ENCODE measurements at places on chromosomes 4 and X.

DNA sequence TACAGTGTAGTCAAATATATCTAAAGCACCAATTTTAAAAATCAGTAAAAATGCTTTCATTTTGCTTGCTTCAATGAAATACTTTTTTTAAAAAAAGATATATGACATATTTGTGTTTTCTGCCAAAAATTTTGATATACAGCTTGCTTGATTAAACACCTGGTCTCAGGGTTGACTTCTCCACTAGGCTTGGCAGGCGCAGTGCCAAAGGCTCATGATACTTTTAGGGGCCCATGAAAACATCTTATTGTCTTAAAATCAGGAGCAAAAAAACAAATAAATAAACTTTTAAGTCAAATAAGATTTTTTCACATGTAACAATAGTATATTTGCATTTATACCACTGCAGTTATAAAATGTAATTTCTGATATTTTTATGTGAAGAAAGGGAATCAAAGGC, 95.6 kb downstream of the ADGRA3 start:
- DNase-seq, result no peak

- no peak for DNase-seq
Measured at GRCh38 chr4:86482306-86483172, 111.6 kb upstream of the PTPN13 start.

DNA sequence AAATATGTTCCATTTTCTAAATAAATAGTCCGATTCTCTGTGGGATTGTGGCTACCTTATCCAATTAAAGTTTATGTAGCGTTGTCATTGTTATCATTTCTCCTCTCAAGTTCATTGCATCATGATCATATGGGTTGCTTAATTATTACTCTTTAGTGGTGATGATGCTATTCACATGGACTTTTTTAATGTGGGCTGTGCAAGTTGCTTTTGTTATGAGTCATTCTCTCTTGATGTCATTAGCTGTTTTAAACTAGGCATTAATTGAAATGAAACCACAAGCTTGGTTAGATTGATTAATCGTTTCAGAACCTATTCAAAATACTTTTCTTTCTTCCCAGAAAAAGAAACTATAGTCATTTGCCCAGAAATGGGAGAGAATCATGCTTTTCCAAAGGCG, 38.2 kb downstream of the NHS start:
- no peak for DNase-seq

DNA sequence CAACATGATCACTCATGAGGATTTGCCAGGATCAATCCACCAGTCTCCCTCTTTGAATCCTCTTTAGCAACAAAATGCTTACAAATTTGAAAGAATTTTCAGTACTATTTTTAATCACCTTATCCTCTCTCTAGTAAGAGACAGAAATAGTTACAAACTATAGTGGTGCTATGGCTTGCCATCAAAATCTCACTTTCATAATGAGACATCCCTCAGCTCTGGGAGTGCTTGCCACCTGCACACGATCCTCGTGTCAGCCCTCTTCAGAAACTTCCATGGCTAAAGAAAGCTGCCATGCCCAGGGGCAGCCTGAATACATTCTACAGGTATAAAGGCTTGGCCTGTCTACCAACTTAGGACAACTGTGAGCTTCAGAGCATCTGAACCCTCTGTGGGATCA, 5.1 kb upstream of the DHX15 start:
- DNase-seq, result no peak

GRCh38 chrX:153772316-153773217, 8.3 kb upstream of the SRPK3 start:
- DNase-seq, result no peak

DNA sequence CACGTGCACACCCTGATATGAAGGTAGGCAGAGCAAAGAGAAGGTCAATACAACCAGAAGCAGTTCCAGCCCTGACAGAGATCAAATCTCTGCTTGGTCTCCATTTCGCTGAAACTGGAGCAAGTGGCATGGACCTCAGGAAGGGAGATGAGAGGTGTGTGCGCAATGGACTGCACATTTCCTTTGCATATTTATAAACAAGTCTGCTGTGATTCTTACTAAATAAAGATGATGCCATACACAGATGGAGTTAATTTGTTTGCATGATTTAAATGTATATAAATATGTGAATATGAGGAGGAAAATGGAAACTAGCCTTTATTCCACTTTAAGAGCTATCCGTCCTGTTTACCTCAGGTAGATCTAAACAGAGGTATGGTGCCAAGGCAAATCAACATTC, 2.1 kb upstream of the SCRG1 start:
- no peak for DNase-seq

DNA sequence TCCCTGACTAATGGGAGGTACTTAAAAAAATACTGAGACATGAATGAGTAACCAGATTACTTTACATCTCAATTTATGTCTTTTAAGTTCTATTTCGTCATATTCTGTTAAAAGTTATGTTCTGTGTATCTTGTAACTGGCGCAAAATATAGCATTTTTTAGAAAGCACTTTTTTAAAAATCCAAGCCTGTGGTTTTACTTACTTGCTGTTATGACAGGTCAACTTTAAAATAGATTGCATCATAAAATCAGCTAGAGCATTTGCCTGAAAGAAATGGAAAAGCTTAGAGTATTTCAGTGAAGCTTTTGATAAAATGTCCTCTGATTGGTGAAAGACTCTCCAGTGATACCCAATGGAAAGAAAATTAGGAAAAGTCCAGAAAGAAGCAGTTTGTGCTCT, 1892.3 kb upstream of the TENM3 start:
- DNase-seq, result no peak

DNA sequence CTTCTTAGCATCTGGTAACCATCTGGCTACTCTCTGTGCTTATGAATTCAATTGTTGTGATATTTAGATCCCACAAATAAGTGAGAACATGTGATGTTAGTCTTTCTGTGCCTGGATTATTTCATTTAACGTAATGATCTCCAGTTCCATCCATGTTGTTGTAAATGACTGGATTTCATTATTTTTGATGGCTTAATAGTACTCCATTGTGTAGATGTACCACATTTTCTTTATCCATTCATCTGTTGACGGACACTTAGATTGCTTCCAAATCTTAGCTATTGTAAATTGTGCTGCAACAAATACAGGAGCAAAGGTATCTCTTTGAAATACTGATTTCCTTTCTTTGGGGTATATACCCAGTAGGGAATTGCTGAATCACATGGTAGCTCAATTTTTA, 30.0 kb upstream of the TMEM47 start:
- DNase-seq, result no peak

GRCh38 chr4:81698538-81699296, 227.0 kb upstream of the RASGEF1B start:
- no peak for DNase-seq

GRCh38 chr4:34485252-34485651, 1759.1 kb downstream of the ARAP2 start:
- no peak for DNase-seq

DNA sequence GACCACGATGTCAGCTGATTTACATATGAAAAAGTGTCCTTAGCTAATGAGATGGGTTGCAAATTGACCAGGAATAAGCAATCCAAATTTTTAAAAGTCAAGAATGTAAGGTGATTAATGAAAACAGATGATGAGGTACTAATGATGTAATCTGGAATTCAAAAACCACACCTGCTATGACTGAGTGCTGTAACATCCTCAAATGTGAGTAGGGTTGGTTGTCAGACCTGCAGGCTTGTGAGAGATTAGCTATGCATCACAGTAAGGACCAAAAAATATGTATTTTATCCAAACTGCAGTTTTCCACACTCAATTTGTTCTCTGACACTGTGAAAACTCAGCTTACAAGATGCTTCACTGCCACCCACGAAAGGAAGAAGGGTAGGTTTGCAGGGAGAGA, 242.5 kb downstream of the OPHN1 start:
- DNase-seq, result no peak

- DNase-seq, result no peak
Measured at GRCh38 chrX:67922966-67923365, 379.1 kb downstream of the AR start.

- DNase-seq, result no peak
Measured at GRCh38 chr4:6023731-6024130, 5.5 kb upstream of the C4orf50 start.

DNA sequence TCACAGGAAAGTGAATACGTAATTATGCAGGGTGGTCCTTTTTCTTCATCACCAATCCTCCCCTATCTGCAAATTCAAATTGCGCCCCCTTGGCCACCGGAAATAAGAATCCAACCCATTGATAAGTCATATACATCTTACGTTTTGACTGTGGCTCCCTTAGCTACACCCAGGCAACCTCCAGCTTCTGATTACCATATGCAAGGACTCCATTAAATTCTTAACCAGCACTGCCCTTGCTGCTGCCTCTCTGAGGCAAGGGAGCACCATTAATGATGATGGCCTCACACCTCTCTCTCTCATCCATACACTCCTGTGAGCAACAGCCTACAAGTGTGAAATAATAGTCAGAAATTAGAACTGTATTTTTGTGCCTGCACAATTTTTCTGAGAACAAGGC, 106.0 kb upstream of the NOCT start:
- DNase-seq, result no peak

DNA sequence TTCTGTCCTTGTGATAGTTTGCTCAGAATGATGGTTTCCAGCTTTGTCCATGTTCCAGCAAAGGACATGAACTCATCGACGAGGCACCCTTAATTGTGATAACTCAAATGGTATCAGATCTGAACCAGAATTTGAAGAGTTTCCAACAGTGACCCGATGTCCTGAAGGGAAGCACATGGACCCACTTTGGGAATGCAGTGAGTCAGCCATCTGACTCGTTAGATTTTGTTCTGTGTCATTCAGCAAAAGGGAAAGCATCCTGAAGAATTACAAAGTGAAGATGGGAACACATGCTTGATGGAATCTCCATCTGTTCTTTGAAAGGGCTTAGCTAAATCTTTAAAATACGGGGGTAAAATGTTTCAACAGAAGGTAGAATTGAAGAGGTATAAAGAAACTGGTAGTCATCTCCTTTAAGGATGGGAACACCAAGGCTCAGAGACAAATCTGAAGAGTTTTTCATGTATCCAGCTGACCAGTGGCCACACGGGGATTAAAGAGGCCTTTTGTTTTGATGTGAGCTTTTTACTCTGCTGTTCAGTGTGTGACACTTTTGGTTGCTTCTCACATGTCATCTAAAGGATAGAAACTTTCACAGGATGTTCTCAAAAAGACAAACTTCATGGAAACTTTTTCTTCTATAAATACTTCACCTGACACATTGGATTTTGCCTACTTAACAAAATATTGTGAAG, 393.8 kb downstream of the INPP4B start:
- DNase-seq, result no peak

DNA sequence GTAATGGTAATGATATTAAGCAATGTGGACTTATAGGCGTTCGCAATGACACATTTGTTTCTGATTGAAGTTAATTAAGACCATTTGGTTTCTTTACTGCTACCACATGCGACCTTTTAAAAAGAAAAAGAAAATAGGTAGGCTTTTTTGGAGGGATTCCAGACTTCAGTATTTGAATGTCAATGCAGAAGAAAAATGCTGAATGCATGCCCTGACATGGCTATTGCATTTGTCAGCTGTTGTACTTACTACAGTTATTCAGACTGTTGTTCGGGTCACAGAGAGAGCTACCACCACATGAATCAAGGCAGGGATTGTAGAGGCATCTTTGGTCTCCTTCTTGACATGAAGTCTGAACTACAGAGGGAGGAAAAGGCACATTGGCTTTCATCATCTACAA, 163.7 kb downstream of the CORIN start:
- DNase-seq, result no peak

- no peak for DNase-seq
Measured at GRCh38 chrX:101482296-101482695, 3.0 kb upstream of the ARMCX4 start.

- DNase-seq, result no peak
Measured at GRCh38 chrX:31449965-31450364, 378.1 kb upstream of the FTHL17 start.

GRCh38 chr4:39932776-39933402, 44.8 kb downstream of the PDS5A start:
- no peak for DNase-seq

DNA sequence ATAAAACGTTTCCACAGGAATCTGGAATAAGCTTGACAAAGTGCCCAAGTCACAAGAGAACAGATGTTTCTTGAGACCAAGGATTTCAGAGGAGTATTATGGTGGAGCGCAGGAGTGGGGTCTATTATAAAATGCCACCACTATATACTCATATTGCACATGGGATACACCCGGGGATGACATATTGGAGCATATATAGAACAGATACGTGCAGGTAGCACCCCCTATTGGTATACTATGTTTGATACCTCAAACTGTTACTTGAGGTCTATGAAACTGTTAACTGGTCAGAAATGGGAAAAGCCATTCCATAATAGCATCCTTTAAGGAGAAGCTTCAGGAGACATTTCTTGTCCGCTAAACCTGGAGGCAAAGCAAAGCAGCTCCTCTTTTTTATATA, 86.0 kb downstream of the PCYT1B start:
- no peak for DNase-seq

- DNase-seq, result no peak
Measured at GRCh38 chr4:91502365-91502764, 801.4 kb upstream of the GRID2 start.

- no peak for DNase-seq
Measured at GRCh38 chr4:14592950-14593349, 409.3 kb upstream of the CPEB2 start.

- DNase-seq, result no peak
Measured at GRCh38 chrX:152843852-152844251, 13.0 kb downstream of the NSDHL start.

- no peak for DNase-seq
Measured at GRCh38 chrX:16586377-16587112, 63.4 kb upstream of the S100G start.

DNA sequence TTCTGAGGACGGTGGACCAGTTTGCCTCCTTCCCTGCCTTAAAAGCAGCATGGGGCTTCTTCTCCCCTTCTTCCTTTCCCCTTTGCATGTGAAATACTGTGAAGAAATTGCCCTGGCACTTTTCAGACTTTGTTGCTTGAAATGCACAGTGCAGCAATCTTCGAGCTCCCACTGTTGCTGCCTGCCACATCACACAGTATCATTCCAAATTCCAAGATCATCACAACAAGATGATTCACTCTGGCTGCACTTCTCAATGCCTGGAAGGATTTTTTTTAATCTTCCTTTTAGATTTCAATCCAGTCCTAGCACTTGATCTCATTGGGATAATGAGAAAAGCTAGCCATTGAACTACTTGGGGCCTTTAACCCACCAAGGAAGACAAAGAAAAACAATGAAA, 255.3 kb downstream of the RAPGEF2 start:
- no peak for DNase-seq

- DNase-seq, result no peak
Measured at GRCh38 chr4:171983935-171984805, 171.0 kb downstream of the GALNTL6 start.

- DNase-seq, result no peak
Measured at GRCh38 chr4:151197247-151197646, 79.7 kb upstream of the PRSS48 start.

GRCh38 chr4:70651864-70652506, 14.3 kb downstream of the JCHAIN start:
- no peak for DNase-seq

- no peak for DNase-seq
Measured at GRCh38 chr4:7169134-7169533, 23.2 kb upstream of the SORCS2 start.

- DNase-seq, result no peak
Measured at GRCh38 chr4:147361726-147362125, 119.2 kb upstream of the EDNRA start.

GRCh38 chr4:140816806-140817510, 60.8 kb upstream of the TBC1D9 start:
- DNase-seq, result no peak
